ENCODE measurements at places on chromosomes 3 and 15.

DNA sequence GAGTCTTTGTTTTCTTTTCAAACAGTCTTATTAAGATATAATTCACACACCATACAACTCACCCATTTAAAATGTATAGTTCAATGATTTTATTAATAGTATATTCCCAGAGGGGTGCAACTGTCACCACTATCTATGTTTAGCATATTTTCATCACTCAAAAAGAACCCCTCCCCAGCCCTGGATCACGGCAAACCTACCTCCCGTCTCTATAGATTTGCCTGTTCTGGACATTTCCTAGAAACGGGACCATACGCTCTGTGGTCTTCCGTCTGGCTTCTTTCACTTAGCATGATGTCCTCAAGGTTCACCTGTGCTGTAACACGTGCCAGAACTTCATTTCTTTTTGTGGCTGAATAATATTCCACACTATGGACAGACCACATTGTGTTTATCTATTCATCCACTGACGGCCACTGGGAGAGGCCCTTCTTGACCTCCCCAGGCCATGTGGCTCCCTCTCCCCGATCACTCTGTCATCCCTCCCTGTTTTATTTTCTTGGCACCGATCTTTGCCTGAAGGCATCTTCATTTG is 56.4 kb downstream of the IQSEC1 start:
- no peak for DNase-seq

DNA sequence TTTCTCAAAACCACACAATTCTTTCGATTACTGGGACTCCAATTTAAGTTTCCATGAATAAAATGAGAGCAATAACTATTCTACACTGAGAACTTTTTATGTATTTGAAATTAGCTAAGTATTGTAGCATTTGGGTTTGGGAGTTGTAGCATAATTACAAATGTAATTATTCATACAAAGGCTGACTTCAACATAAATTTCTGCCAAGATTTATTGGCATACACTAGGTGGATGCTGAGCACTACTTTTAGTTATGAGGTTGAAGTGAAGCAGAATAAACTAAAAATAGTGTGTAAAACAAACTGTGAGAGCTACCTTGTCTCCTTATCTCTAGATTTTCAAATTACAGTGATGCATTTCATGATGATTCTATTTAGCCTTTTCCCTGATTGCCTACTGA is 516.1 kb downstream of the ZNF385D start:
- DNase-seq: no peak

- no peak for DNase-seq
These were observed 33.6 kb downstream of the PLSCR4 start for GRCh38 chr3:146217324-146217723.

GRCh38 chr3:157099326-157100095 is 60.4 kb downstream of the CCNL1 start:
- no peak for DNase-seq

GRCh38 chr3:133991209-133991608 is 38.5 kb downstream of the SLCO2A1 start:
- DNase-seq: no peak

GRCh38 chr3:73513260-73513659 is 111.5 kb downstream of the PDZRN3 start:
- no peak for DNase-seq

- no peak for DNase-seq
These were observed 211.6 kb downstream of the GBE1 start for GRCh38 chr3:81549831-81550230.

- no peak for DNase-seq
These were observed 73.3 kb downstream of the SYNPR start for GRCh38 chr3:63351159-63352007.

- DNase-seq: no peak
These were observed 21.2 kb downstream of the SLC7A14 start for GRCh38 chr3:170564664-170565063.

GRCh38 chr15:101280007-101280406 is 2.7 kb upstream of the SELENOS start:
- no peak for DNase-seq

DNA sequence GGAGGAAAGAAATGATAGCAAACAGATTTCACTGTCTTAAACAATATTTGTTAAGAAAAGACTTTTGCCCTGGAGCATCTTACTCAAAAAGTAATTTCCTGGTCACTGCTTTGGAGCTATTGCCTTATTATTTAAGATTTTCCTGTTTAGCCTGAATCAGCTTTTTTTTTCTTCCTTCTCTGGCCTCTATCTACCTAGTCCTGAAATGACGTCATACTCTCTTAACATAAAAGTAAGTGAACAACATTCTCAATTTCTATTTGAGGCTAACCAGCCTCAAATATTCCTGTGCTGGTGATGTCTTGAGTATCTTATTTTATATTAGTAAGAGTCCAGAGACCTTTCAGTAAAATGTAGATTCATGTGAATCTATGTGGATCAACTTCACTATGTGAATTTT is 221.9 kb upstream of the ALCAM start:
- DNase-seq: no peak

- no peak for DNase-seq
These were observed 44.9 kb downstream of the MEIS2 start for GRCh38 chr15:37055481-37055880.

GRCh38 chr3:15470261-15470660 is 42.9 kb downstream of the EAF1 start:
- peak; percentile 18 for DNase-seq

All from iPS DF 6.9 (cell line).